ENCODE measurements at places on chromosomes 6 and 20.
A peak's percentile ranks its signal among the peaks of the same experiment; 100 is the strongest.

- DNase-seq = no peak
Measured at GRCh38 chr6:155587817-155588216, 132.2 kb upstream of the NOX3 start.

DNA sequence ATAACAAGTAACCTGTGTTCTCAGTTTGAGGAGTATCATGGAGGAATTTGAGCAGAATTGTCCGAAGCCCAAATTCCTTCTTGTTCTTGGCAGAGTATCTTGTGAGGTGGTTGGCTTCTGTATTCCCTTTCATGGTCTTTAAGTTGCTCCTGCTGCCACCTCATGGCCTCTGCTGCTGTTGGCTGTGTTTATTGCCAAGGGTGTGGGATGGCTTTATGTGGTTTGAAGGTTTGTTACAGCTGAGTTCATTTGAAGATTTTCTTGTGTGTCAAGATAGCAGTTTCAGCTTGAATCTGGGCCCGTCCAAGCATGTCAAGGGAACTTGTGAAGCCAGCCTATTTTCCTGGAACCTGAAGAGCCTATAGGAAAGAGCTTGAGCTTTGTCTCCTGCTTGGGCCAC, 20.2 kb upstream of the TTK start:
- peak; percentile 33 for DNase-seq

GRCh38 chr6:168300975-168301647, 18.5 kb downstream of the DACT2 start:
- DNase-seq = no peak

GRCh38 chr6:119142041-119142440, 63.6 kb upstream of the FAM184A start:
- DNase-seq = no peak

- DNase-seq = no peak
Measured at GRCh38 chr6:128479048-128479666, 41.2 kb downstream of the PTPRK start.

GRCh38 chr6:157604816-157605215, 218.2 kb upstream of the SNX9 start:
- no peak for DNase-seq
